ENCODE measurements at places on chromosomes 3 and 15.

DNA sequence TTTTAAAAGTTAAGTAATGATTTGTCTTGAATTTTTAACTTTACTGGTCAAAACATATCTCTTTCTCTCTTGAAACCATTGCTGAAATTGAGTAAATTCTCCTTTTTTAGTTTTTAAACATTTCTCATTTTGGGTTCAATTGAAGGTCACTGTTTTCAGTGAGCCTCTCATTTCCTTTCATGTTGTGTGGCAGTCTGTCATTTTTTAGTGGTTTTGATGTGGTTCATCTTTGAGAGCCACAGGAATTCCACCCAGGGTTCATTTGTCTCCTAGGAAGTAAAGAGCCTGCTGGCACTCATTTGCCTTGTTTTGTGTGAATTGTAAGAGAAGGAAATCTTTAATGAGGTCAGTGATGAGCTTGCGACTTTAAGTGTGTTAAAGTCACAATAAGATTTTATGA, 10.4 kb downstream of the CLDN11 start:
- DNase-seq: no peak

DNA sequence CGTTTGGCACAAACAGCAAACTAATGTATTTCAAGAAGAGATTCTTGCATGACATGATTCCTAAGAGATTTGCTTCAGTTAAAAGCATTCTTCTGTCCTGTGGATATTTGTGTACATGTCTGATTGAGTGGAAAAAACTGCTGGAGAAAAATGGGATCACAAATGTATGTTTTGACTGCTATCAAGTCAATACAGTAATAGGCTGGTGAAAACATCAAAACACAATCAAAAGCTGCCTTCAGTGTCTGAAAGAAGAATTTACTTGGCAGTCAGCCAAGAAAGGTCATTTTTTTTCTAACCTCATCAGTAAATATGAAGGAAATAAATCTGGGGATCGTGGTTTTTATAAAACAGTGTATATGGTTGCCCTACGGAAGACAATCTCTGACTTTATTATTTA, 1214.8 kb downstream of the NSUN3 start:
- no peak for DNase-seq

GRCh38 chr15:62462721-62463120, 297.6 kb upstream of the C2CD4B start:
- DNase-seq: no peak

DNA sequence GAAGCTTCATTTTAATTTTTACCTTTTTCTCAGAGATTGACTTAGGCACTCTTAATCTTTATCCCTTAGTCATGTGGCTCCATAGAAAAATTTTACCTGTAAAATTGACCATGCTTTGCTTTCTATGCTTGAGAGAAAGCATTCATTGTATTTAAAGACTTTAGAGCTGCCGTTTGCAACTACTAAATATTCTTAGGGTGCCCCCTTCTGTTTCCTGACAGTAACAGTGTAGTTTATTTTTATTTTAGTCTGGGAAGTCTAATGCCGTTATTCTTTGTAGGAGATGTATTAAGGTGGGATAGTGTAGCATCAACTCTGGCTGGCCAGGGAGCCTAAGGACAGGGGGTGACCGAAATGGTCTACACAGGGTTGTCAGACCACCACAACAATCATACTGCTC, 84.5 kb upstream of the SYNPR start:
- DNase-seq: no peak

GRCh38 chr3:138949002-138949418, 2.0 kb downstream of the FOXL2NB start:
- DNase-seq: peak; percentile 44

DNA sequence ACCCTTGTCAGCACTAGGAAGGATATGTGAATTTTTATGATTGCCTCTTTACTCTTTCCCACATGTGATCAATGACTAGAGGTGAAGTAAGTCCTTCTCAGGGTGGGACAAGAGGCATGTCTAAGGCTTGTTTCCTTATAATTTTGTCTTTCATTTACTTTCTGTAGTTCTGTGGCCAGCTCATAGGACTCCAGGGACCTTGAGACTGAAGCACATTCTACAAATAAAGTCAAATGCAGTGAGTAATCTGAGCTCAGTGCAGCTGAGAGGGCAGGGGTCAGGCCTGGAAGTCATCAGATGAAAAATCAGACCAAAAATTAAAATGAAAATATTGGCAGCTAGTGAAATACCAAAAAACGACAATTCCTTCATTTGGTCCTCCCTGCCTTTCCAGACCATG, 424.7 kb upstream of the THBS1 start:
- no peak for DNase-seq

- no peak for DNase-seq
Observed at GRCh38 chr15:62940755-62941361, 101.7 kb upstream of the TPM1 start.

DNA sequence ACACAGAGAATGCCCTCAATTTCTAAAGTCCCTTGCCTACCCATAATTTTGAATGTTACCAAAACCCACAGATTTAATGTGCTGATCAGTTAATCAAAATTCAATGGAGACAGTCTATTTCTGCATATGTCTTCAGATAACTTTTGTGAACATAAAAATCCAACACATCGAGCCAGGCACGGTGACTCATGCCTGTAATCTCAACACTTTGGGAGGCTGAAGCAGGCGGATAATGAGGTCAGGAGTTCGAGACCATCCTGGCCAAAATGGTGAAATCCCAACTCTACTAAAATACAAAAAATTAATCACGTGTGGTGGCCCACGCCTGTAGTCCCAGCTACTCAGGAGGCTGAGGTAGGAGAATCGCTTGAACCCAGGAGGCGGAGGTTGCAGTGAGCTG, 49.3 kb downstream of the PEAK1 start:
- no peak for DNase-seq

DNA sequence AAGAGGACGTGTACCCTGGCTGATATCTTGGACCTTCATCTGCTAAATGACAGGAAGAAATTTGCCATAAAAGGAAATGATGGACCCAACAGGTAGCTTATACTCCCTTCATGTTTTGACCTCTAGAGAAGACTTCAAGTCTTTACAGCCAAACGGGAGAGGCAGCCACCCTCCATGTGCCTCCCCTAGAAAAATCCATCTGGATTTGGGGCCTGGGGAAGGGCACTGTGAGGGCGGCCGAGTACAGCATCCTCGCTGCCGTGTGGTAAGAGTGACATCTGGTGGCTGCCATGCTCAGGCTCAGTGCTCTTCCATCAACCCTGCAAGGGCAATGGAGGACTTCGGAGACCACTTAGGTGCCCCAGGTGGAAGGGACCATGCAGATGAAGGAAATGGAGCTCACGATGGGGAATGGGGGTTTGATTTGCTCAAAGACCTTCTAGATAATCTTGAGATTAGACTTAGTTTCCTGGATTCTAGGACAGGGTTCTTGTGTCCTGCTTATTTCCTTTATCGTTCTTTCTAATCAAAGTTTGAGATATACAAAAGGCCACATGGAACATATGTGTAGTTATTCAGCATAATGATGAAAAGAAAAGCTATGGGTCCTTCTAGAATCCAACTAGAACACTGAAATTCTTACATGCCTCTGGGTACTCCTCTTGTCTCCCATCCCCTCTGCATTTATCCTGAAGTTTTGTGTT, 44.4 kb downstream of the AQP9 start:
- DNase-seq: peak; percentile 71

DNA sequence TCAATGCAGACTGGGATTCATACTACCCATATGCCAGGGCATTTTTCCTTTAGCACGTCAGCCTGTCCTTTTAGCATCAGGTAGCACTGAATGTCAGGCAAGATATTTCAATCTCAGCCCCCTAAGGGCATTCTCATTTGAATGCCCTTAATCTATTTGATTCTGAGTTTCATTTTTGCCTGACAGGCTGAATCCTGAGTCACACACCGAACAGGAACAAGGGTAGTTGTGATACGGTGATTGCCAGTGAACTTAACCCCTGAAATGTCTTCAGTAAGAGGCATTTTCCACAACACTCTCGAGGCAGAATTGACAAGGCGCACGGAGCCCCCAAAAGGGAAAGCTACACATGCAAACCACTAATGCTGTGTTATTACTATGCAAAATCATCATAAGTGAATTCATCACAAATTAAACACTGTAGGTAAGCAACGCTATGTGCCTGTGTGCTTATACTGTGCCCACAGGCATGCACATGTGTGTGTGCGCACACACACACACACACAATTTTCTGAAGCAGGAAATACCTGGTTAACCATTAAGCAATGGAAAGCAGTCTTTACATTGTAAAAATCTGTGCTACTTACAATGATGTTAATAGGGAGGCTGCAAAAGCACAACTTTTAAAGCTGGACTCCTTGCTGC, 130.4 kb downstream of the ZNF385D start:
- no peak for DNase-seq

GRCh38 chr3:181808053-181808452, 96.3 kb downstream of the SOX2 start:
- no peak for DNase-seq

- DNase-seq: no peak
Observed at GRCh38 chr3:56459719-56460118, 8.5 kb downstream of the ERC2 start.

- DNase-seq: no peak
Observed at GRCh38 chr15:58154769-58155168, 16.6 kb downstream of the AQP9 start.

DNA sequence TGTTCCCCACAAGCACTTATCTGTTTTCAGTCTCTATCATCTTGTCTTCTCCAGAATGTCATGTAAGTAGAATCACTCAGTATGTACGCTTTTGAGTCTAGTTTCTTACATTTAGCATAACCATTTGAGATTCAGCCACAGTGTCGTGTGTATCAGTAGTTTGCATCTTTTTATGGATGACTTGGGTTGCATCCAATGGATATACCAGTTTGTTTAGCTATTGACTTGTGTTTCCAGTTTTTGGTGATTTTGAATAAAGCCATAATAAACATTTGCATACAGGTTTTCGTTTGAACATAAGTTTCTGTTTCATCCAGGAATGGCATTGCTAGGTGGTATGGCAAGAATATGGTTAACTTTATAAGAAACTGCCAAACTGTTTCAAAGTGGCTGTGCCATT, 12.1 kb downstream of the GRIP2 start:
- no peak for DNase-seq

DNA sequence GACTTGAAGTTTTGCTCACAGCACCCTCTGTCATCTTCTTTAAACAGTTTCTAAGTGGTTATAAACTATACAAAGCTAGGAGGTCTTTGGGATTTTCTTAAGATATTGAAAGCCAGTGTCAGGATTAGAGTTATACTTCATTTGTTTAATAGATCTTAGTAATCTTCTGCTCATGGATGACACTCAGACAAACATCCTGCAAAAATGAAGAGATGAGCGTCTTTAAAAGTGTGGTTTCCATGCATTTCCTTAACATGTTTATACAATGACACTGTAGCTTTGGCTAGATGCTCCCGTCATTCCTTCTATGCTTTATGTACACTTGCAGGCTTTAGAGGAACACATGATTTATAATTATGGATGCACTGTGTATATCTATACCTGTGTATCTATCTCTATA, 182.2 kb downstream of the NAALADL2 start:
- no peak for DNase-seq

DNA sequence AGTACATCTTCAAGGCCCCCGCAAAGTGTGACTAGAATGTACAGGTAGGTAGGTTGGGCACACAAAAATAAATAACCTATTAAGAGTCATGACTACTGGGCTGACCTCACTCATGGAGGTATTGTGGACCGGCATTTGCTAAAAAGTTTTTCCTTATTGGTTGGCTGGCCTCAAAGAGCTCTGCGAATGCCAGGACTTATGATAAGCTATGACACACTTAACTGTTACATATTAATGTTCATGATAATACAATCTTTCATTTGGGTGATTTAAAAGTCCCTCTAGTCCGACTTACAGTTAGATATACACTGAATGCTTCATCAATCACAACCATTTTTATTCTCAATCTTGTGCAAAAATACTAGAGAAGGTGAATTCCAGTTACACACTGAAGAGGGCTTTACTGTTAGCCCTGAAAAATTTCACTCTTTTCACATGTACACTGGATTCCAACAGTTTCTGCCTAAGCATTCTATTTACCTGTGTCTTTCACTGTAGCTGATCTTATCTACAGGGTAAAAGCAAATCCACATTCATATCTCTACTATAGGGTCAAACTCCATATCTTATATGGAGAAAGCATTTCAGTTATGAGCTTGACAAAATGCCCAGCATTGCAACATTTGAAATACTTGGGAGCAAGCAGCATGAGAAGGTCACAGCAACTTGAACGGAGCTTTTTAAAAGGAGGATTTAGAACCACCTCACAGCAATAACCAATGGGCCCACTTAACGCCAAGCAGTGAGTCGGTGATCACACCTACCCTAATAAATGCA, 329.1 kb downstream of the FOXP1 start:
- no peak for DNase-seq

- DNase-seq: no peak
Observed at GRCh38 chr15:57216288-57216687, 160.0 kb upstream of the CGNL1 start.

DNA sequence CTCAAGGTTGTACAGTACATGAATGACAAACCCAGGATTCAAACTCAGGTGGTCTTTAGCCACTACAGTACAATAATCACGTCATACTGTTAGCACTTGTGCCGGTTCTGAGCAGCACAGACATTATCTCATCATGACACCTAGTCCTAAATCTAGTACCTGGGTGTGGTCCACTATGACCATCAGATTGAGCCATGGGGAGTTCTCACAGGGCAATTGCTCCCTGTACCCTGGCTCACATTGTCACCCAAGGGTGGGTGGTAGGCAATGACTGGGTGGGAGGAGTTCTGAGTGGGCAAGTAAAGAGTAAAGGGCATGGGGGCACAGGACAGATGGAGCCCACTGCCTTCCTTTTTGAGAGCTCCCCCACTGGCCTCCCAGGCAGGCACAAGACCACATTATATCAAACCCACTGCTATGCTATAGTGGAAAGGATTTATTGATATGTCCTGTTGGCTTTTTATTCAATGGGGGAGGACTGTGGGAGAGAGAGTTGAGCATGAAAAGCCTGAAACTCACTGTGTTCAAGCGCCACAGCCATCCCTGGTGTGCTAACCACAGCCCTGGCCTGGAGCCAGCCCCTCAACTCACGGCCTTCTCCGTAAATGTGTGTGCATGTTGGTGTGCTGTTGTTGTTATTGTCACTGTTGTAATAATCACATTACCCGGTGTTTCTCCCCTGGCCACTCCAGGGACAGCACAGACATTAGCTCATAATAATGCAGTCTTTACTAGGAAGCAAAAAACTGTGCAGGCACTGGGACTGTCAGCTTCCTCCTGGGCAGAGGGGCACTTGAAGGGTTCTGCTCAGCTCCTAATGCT, 27.3 kb downstream of the ADCY5 start:
- no peak for DNase-seq

GRCh38 chr3:3551981-3552380, 247.2 kb upstream of the LRRN1 start:
- no peak for DNase-seq

DNA sequence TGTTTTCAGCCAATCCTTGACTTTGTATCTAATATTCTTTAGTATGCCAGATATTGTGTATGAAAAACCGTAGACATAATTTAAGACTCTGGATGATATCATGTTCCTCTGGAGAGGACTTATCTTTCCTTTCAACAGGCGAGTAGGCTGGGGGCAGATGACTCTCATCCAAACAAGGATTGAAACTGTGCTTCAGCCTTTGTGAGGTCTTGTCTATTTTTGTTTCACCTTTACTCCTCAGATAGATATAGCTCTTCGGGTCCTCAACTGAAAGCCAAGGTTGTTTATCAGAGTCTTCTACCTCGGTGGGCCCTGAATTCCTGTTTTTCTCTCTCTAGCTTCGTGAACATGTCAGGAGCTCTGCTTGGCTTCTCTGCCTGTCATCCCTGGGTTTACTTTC, 66.0 kb downstream of the C3orf20 start:
- no peak for DNase-seq
